ENCODE measurements at places on chromosomes 12 and 14.

DNA sequence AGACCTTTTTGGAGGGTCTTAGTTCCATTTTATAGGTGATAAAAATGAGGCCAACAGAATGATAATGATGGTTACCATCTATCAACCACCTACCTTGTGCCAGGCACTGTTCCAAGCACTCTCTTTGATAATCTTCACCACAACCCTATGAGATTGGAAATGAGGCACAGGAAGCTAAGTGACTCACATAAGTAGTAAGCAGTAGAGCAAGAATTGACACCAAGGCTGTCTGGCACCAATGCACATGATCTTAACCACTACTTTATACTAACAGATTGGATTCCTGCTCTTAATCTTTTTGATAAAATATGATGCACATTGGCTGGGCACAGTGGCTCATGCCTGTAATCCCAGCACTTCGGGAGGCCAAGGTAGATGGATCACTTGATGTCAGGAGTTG is 91.4 kb downstream of the DRAM1 start:
- no peak for DNase-seq

- DNase-seq: no peak
Measured at GRCh38 chr12:64825143-64826021, 935 bp downstream of the TBC1D30 start.

GRCh38 chr12:78864870-78865463 is 393 bp downstream of the SYT1 start:
- DNase-seq: no peak

DNA sequence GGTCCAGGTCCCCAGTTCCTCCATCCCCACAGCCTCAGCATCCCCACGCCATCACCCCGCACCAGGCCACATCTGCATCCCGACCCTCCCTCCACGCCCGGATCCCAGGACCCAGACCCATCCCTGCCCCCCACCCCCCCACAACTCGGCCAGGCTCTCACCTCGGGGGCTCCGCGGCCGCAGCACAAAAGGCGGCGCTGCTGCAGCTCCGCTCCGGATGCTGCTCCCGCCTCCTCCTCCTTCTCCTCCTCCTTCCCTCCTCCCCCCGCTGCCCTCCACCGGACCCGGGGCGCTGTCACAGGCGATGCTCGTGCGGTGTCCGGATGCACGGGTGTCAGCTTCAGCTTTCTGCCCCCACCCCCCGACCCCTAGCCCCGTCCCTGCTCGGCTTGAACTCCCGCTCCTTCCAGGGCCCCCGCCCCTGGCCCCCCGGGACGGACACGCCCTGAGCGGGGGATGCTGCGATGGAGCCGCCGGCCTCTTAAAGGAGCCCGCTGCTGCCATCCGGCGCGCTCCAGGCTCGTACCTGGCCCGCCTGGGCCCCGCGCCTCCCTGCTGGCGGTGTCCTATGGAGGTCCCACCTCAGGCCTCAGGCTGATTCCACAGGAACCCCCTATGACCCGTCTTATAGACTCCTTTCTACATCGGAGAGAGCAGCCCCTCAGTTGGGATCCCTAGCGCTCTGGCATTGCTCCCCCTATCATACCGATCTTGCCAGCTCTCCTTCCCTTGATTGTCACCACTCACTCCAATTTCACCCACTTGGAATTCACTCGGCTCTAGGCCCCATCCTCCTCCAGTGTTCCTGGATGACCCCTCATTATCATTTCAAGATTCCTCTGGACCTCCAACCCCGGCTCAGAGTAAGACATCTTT is at the start of gene MAP3K12:
Gene MAP3K12, minus strand, starts transcription at position 193 of the 876 bp plus-strand sequence. CDS start 12,067 bp downstream, outside the sequence.
- no peak for DNase-seq

DNA sequence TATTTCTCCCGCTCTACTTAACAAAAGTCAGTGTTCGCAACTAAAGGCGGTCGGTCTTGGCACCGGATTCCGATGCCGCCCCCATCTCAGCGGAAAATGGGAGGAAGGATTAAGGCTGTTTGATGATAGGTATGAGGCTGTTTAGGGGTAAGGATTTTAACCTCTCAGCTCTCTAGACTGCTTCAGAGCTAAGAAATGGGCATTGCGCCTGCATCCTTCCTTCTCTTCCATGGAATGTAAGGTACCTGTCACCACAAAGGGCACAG is 1.4 kb downstream of the COCH start:
- DNase-seq: no peak

DNA sequence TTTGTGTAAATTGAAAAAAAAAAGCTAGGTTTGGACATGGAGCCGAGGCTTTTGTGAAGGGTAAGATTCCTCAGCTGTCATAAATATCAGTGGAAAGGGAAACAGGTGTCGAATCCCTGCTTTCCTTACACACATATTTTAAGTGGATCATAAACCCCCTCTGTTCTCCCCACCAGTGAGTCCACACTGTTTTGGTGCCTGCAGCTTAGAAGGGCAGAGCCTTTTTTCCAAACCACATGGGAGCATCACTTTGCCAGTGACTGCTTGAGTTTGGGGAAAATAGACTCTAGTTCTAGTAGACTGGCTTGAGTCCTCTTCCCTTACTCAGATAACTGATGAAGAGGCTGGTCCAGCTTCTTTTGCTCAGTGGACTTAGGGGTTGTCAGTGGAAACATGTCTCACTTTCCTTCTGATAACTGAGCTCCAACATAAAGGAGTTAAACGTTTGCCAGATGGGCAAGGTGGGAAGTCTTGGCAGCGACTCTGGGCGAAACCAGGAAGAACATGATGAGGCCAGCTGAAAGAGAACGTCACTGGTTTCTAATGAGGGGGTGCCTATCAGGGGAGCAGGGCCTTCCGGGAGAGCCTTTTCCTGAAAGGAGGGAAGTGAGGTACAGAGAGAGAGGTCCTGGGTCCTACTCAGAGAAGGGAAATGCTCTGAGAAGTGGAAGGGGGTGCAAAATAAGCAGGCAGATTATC is 168.1 kb upstream of the PARP11 start:
- DNase-seq: no peak

DNA sequence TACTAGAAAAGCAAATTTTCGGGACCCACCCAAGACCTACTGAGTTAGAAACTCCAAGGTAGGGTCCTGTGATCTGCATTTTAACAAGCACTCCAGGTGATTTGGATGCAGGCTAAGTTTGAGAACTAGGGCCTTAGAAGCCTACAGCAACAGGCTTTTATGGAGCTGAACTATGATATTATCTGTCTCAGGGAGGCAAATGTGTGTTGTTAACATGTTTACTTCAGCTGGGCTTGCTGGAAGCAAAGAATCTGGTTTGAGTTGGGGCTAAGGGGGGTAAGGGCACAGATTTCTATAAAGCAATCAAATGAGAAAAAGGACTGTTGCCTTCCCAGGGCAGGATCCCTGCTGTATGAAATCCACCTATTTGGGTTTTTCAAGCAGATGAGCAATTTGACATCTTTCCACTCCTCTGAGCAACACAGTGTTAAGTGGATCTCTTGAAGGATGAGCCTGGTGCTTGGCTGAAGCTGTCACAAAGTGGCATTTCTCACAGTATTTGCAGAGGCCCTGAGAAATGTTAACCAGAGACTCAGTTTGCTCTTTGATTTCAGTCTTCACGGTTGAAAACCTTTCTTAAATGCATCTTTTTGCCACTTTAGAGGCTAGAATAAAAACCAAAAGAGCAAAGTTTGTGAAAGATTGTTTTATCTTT is 36.2 kb upstream of the SOCS2 start:
- no peak for DNase-seq

GRCh38 chr12:54019924-54020590 is 8.2 kb upstream of the HOXC6 start:
- no peak for DNase-seq

DNA sequence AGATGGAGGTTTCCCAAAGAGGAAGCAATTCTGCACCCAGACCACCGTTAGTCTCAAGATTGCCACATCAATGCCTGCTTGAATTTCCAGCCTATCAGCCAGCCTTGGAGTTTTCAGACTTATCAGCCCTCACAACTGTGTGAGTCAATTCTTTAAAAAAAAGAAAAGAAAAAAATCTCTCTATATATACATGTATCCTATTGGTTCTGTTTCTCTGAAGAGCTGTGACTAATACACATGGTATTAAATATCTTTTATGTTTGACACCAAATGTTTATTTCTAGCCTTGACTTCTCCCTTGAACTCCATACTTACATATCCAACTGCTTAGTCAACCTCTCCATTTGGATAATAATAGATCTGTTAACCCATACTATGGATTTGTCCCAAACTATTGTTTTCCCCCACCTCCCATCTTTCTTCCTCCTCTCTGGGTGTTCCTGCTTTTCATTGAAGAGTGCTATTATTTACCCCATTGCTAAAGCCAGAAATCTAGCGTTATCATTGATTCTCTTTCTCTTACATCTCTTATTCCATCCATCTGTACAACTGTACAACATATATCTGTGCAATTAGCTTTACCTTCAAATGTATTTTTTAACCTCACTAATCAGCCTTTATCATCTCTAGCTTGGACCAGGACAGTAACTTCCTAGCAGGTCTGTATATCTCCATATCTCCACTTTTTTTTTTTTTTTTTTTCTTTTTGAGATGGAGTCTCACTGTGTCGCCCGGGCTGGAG is 22.7 kb upstream of the EID3 start:
- DNase-seq: no peak

- DNase-seq: no peak
Measured at GRCh38 chr14:101465795-101466448, 95.4 kb upstream of the DIO3 start.

- DNase-seq: no peak
Measured at GRCh38 chr12:3869865-3870264, 3.3 kb downstream of the PARP11 start.

- DNase-seq: no peak
Measured at GRCh38 chr12:4014858-4015224, 141.6 kb upstream of the PARP11 start.

- DNase-seq: no peak
Measured at GRCh38 chr12:96211988-96212387, 17.8 kb downstream of the ELK3 start.

DNA sequence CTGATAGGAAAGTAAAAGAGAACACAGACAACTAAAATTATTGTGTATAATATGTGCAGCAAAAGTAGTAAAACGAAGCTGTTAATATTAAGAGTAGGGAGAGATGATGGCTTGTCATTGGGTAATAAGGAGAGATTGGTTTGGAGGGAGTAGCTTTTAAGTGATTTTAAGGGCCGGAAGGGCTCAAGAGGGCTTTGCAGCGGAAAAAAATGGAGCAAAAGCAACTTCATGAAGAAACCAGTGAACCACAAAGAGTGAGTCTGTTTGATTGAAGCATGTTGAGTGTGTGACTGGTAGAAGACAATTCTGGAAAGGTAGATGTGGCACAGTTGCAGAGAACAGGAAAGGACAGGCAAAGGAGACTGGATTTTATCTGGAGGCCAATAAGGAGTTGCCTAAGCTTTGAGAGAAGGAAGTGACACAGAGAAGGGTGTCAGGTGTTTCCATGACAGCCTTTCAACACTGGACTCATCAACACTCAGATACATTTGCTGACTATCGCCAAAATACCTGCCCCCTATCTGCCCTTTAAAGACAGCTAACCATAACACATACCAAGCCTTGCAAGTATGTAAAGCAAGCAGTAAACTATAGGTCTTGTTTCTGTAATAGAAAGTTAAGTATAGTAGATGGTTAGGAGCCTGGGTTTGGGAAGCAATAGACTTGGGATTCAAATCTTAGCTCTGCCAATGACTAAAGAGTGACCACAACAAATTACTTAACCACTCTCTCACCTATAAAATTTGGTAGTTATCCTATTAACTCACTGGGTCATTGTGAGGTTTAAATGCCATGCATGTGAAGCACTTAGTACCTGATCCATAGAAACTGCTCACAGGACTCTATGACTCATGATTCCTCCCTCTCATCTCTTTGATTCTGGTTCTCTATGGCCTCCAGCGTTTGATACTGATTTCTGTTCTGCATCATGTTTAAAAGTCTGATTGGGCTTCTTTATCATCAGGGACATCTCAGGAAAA is 117.3 kb upstream of the LMNTD1 start:
- DNase-seq: no peak

DNA sequence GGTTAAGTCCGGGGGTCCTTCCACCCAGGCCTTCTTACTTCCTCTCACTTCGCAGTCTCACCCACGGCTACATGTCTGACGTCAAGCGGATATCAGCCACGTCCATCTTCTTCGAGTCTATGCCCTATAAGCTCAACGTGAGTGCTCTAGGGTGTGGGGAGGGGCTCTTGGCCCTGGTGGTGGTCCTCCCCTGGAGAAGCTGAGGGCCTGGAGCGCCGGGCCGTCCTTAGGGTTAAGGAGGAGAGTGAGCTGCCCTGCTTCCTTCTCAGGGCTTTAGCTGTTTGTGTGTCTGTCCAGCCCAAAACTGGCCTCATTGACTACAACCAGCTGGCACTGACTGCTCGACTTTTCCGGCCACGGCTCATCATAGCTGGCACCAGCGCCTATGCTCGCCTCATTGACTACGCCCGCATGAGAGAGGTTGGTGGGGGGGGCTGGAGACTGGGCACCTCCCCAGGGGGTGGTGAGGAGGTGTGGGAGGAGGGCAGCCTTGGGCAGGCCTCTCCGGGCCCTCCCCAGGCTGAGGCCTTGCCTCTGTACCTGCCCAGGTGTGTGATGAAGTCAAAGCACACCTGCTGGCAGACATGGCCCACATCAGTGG is 2.7 kb downstream of the SHMT2 start:
- no peak for DNase-seq

DNA sequence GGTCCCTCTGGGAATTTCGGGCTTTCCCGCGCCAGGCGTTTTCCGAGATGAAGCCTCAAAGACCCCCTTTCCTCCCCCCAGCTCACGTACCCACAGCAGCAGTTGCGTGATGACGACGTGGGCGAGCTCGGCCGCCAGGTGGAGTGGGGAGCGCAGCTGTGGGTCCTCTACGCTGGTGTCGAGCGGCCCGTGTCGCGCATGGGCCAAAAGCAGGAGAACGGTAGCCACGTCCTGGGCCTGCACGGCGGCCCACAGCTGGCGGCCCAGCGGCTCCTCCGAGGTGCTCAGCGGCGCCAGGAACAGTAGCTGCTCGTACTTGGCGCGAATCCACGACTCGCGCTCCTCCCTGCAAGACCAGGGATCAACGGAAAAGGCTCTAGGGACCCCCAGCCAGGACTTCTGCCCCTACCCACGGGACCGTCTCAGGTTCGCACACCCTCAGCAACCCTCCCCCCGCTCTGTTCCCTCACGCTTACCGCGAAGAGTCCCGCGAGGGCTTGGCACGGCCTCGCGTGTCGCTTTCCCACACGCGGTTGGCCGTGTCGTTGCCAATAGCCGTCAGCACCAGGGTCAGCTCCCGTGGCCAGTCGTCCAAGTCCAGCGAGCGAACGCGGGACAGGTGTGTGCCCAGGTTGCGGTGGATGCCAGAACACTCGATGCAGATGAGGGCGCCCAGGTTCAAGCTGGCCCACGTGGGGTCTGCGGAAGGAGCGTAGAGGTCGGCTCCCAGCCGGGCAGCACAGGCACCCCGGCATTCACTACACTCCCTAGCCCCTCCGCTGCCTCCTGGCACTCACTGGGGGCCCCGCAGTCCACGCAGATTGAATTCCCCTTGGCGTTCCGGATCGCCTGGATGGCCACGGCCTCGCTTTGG is 11.4 kb downstream of the AGAP2 start:
- DNase-seq: no peak

DNA sequence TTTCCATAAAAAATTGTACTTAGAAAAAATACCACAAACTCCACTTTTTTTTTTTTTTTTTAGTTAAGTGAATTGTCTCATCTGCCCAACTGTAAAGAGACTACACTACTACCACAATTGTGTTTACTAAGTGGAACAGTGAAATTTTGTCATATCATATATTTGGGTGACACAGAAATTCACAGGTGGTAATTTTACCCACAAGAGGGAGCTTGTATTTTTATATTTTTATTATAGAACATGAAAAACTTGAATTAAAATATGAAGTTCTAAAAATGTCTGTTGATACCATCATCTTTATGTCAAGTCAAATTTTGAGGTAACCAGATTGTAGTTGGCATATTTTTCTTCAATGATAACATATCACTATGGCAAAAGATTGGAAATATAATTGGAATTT is 329.4 kb upstream of the SOX5 start:
- no peak for DNase-seq

- DNase-seq: no peak
Measured at GRCh38 chr12:2629051-2629450, 165.7 kb upstream of the FKBP4 start.

All from cortex of kidney (tissue), 1 donor.